ENCODE measurements at places on chromosomes 1 and 21.

GRCh38 chr1:47650611-47651010, 212.8 kb downstream of the FOXD2 start:
- DNase-seq: no peak

GRCh38 chr1:72932025-72932424, 649.7 kb upstream of the NEGR1 start:
- DNase-seq: no peak

GRCh38 chr1:243343970-243344937, 88.4 kb downstream of the SDCCAG8 start:
- DNase-seq: peak; percentile 79

DNA sequence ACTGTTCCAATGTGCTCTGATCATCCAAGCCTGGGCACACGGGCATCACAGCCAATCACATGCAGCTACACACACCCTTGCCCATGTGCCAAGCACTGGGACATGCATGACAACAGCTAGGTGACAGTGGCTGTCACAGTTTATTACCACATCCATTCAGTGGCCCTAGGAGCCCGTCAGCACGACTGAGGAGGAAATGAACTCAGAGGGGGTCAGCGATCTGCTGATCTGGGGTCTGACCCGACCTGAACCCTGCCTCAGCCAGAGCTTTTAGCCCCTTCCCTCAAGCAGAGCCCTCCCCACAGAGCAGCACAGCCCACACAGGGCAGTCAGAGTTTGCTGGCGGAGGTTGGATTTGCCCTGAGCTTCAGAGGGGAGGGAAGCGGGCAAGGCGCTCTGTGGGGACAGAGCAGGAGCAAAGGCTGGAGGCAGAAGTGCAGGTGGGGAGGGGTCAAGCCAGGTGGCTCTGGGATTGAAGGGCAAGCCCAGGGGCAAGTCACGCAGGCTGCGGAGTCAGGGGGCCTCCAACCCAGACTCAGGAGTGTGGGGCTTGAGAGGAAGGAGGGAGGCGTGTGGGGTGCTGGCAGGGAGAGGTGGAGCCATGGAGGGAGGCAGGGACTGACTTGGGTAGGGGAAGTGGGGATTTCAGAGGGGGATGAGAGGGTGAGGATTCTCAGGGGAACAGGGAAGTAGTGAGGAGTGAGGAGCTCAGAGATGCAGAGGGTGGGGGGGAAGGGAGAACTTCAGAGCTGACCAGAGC, 10.4 kb downstream of the SH3BGRL3 start:
- no peak for DNase-seq

GRCh38 chr1:177069490-177069889, 95.0 kb downstream of the ASTN1 start:
- DNase-seq: no peak

DNA sequence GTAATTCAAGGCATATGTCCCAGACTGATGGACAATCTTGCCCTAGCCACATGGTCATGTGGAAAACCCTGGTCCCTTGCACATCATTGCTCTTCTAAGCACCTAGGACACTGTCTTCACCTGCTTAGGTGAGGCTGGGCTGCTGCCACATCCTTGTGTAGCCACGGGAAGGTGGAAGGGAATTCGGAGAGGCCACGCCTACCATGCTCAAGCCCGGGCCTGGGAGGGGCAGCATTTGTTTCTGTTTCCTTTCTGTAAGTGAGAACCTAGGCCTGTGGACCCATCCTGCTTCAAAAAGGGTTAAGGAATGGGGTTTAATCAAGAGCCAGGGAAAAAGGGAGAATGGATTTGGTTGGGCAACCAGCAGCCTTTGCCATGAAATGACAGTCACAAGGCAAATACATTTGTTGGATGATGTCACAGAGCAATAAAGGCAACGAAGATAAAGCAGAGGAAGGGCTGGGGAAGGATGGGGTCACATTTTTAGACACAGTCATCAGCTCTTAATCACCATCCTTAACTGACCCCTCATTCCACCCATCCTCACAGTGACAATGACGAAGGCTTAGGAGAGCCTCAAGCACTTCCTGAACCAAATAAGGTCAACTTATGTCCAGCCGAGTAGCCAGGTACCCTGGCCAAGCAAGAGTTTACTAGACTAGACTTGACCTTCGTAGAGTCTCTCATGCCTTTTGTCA, 10.1 kb upstream of the LRRC38 start:
- no peak for DNase-seq

GRCh38 chr1:158607296-158607695, 2.2 kb downstream of the OR10Z1 start:
- no peak for DNase-seq

DNA sequence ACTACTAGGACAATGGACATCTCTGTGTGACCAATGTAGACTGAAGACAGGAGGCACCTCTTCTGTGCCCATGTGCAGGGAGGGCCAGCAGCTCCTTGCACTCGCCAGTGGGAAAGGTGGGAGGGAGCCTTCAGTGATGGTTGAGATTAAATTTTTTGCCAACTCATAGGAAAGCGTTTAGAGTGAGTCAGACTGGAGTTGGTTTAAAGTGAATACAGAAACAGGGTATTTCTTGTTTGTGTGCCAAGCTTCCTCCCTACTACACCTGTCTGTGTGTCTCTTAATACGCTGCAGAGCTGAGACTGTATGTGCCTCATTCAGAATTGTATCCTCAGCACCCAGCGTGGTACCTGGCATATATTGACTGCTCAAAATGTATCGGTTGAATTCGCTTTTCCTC, 13.5 kb upstream of the COL16A1 start:
- DNase-seq: no peak

DNA sequence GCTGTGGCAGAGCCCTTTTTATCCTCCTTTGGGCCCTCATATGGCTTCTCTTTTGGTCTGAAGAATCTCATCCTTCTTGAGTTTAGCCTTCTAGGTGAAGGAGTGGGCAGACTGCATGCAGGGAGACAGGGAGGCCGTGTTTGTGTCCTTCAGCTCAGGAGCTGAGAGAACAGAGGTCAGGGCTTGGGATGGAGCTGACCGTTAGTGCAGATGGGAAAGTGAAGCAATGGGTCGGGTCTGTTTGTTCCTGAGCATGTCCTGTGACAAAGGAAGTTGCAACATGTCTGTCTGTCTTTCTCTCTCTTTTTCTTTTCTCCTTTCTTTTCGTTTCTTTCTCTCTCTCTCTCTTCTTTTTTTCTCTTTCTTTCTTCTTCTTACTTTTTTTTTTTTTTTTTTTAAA, 14.9 kb downstream of the MAPKAPK2 start:
- DNase-seq: no peak

Data from NCI-H1436 (cell line).